Muscle of leg (tissue), 16 donors: ENCODE measurements at places on chromosomes 7 and 10. TPM values are rescaled to one million over a fixed set of nuclear protein-coding genes. Genes with fewer than 3 reads are reported as not detected.

The KCNIP2 gene
- 2.0 TPM for total RNA-seq

The TMEM139 gene
- 0.40 TPM for total RNA-seq

The AKR1C1 gene
- total RNA-seq = 6.5 TPM

The PAX4 gene
- total RNA-seq = not detected

The NKX1-2 gene
- total RNA-seq = not detected

The EIF5AL1 gene
- 0.13 TPM for total RNA-seq

The GATA3 gene
- total RNA-seq = 0.18 TPM

The H2BK1 gene
- total RNA-seq = not detected

The CPEB3 gene
- 2.0 TPM for total RNA-seq

The CCZ1B gene
- total RNA-seq = 83.2 TPM

The GJD4 gene
- 2.0 TPM for total RNA-seq

The C10orf62 gene
- total RNA-seq = not detected

The AEBP1 gene
- 74.0 TPM for total RNA-seq

The PRKCQ gene
- 16.5 TPM for total RNA-seq

The MRLN gene
- 254 TPM for total RNA-seq

The CCDC172 gene
- total RNA-seq = not detected
